ENCODE measurements at places on chromosomes 2 and 18. TPM values are rescaled to one million over a fixed set of nuclear protein-coding genes. Genes with fewer than 3 reads are reported as not detected.
A peak's percentile ranks its signal among the peaks of the same experiment; 100 is the strongest.

Gene WDR33
- 69.1 TPM for total RNA-seq

Gene HOXD3
- total RNA-seq: not detected

Gene SERPINB7
- total RNA-seq: not detected

Gene OR6B2
- not detected for total RNA-seq

DNA sequence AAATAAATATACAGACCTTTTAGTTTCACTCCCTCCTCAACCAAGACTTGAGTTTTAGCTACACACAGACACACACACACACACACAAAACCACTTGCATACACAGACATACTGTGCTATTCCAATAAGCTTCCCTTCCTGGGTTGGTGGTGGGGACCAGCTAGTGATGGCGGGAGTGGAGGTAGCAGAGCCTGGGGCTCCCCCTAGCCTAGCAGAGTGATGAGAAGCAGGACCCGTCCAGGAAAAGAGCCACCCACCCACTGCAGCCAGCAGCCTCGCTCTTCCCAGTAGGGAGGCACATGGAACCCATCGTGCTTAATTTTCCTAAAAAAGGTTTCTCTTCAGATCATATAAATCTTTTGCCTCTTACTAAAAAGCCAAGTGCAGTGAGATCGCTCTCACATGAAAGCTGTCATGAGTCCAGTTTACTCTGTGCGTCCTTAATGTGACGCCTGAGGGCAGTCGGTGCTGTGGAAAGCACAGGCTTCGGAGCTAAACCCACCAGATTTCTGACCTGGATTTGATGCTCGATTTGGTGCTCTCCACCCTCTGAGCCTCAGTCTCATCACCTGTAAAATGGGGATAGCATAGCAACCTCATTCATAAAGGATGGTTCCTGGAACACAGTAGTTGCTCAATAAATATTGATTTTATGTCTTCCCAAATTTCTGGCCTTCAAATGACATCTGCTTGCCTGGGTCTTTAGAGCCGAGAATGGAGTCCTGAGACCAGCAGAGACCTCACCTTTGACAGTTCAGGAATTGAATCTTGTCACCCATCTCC lies 60.1 kb upstream of the YWHAQ start:
- DNase-seq: no peak

GRCh38 chr18:60092073-60092472 lies 192.3 kb downstream of the PMAIP1 start:
- no peak for DNase-seq

DNA sequence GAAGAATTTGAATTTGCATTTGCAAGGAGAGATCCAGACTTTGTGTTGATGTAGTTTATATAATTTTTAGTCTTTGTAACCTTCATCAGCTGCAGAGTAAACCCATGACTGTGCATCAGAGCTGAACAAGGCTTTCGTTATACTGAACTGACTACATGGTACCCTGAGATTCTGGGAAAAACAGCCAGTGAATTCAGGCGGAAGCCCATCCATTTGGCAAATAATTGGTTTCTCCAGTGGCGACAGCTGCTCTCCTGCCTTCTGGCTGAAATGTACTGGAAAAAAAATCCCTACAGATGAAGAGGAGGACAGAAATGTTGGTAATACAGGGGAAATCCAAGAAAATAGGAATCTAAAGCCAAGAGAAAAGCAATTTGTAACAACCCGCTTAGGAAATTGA lies 657.5 kb upstream of the CDH7 start:
- DNase-seq: no peak

DNA sequence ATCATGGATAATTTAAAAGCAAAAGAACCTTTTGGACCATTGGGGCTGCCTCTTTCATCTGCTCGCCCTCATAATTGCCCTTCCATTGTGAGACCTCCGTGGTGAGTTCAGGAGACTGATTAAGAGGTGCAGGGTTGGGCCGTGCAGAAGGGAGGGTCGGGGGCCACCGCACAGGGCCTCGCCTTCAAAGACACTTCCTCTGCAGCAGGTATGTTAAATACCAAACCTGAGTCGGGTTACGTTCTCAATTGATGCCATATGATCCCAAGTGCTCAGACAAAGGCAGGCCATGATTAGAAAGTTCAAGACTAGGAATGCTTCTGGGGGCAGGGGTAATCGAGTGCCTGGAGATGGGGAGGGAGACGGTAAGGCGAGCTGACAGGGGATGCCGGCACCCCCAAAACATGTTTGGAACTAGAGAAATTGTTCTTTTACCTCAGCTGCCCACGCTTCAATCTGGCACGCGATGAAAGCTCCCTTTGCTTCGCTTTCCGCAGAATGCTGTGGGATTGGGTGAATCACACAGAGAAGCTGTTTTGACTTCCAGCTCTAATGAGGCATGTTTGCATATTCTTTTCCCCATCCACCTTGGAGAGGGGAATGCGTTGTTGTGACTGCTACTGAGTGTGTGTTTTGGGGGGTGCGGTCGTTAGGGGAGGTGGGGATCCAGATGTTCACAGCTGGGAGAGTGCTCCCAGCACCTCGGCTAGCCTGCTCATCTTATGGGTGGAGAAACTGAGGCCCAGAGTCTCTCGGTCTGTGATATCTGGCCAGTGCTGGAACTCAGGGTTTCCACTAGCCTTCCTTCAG lies 309.1 kb downstream of the MYCN start:
- DNase-seq: no peak

- no peak for DNase-seq
Observed at GRCh38 chr18:36843199-36843598, 14.3 kb downstream of the KIAA1328 start.

GRCh38 chr2:167406558-167406957 lies 518.3 kb downstream of the XIRP2 start:
- no peak for DNase-seq

DNA sequence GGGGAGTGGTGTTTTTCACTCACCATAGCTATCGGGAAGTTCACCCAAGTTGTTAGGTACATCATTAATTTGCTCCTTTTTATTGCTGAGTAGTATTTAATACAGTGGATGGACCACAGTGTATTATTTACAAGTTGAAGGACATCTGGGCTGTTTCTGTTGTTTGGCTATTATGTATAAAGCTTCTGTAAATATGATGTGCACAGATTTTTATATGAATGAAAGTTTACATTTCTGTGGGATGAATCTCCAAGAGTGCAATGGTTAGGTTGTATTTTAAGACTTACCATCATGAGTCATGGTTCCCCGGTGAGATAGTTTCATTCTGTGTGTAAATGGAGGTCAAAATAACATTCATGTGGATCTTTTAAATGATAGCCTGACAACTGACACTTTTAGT lies 337.4 kb downstream of the PTPRM start:
- no peak for DNase-seq

- no peak for DNase-seq
Observed at GRCh38 chr18:38046651-38047050, 481.1 kb upstream of the CELF4 start.

DNA sequence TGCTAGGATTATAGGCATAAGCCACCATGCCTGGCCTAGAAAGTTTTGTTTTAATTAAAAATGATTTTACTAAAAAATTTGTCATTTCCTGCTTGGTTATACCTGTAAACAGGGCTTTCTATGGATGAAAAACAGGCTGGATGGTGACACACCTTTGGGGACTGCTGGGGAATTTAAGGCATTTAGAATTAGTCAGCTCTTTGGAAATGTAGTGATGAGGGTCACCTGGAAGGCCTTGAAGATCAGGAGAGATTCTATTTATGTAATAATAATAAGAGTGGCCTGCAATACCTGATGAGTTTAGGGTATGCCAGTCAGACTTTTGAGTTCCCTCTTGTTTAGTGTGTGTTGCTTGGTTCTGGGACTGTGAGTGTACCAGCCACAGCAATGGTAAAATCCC lies 51.1 kb downstream of the RALBP1 start:
- DNase-seq: no peak

GRCh38 chr2:45342-46130 lies 769 bp downstream of the FAM110C start:
- DNase-seq: peak; percentile 36

- no peak for DNase-seq
Observed at GRCh38 chr2:215833531-215834162, 179.7 kb downstream of the MREG start.

- no peak for DNase-seq
Observed at GRCh38 chr2:120044336-120044735, 31.5 kb downstream of the EPB41L5 start.

- DNase-seq: no peak
Observed at GRCh38 chr2:174914853-174915760, 90.1 kb downstream of the CHN1 start.
